ENCODE measurements at places on chromosomes 2 and 18.

DNA sequence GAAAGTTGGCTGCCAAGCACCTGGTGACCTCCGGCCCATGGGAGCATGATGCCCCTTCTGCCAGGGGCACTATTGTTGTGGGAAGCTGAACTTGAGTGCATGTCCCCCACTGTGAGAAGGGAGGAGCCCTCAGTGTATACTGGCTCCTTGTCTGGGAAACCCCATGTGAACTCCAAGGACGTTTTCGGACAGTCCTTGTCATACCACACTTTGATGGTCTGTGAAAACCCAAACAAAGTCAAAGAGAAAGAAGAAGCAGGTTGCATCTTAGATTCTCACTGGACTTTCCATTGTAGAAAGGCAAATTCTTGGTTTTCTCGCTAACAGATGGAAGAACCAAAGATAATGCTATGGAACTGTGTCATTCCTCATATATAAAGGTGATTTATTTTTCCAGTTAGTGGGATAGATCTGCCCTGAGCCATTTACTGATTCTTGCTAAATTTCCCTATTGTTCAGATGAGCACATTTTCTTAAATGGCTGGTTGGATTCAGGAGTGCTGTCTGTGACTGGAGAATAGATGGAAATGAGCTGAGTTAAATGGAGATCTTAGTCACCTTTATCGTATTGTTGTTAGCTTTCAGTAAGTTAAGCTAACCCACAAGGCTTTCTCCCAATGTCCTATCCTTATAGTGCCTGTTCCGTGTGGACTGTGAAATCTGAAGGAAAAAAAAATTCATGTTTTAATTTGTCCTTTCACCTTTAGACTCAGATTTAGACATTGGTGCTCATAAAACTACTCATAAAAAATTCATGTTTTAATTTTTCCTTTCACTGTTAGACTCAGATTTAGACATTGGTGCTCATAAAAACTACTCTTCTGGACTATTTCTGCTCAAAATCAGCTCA lies 166.6 kb downstream of the ACTR3 start:
- no peak for DNase-seq

DNA sequence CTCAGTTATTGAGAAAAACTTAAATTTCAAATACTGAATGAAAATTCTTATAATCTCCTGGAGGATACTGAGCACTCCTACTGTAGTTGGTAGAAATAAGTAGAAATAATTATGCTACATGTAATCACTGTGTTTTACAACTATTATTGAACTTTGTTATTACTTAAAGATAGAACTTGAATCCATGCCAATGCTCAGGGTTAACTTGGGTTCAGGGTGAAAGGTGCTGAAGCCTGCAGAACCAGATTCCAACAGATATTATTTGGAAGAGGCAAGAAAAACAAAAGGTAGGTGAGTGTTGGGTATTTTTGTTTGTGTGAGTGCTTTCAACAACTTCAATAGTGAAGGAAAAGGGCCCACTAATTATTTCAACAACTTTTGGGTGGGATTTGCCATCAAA lies 10.4 kb downstream of the IDH1 start:
- DNase-seq = no peak

GRCh38 chr2:189147989-189148388 lies 31.6 kb downstream of the COL5A2 start:
- no peak for DNase-seq

- DNase-seq = no peak
Observed at GRCh38 chr2:231883468-231883881, 42.7 kb downstream of the NPPC start.

DNA sequence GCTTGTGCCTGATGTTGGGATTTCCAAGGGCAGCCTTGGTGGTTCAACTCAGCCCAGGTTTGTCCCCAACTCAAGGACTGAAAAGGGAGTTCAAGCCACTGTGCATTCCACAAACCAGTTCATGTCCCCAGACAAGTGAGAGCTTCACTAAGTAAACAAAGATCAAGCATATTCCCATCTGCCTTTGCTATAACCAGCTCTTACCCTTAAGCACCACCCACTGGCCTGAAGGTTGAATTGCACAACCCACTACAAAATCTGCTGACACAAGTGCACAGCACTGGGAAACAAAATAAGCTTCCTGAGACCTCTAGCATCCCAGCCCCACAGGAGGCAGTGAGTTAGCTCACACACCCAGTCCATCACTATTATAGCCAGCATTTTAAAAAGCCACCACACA lies 516.7 kb downstream of the NR4A2 start:
- DNase-seq = no peak

- no peak for DNase-seq
Observed at GRCh38 chr18:32264401-32264800, 74.6 kb downstream of the MEP1B start.

DNA sequence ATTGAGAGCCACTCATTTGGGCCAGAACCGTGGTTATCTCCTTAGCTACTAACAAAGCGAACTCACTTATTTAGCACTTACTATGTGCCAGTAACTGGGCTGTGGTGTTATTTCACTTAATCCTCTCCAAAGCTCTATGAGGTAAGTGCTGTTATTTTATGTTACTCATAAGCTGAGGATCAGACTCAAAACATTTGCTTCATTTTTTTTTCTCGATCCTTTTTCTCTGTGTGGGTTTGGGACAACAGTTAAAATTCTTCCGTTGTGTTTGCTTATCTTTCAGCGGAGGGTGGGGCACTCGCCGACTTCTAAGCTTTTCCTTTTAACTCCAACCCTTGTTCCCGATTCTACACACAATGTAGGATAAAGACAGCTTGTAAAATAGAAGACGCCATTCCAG lies 52.8 kb downstream of the TMEM178A start:
- DNase-seq = no peak

DNA sequence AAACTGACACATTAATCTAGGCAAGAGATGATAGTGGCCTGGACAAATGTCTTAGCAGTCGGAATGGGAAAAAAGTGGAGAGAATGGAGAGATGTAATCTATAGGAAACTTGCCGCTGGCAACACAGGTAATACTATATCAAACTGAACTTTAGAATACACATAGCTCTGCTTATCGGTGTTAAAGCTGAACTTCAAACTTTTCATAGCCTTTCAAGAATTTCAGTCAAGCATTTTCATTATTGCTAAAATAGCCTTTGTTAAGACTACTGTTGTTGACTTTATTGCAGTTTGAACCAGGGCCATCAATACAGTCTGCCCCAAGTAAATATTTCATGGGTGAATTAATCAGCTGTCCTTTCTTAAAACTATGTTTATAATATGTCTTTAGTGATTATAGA lies 12.9 kb upstream of the CHST9 start:
- no peak for DNase-seq

GRCh38 chr2:18276583-18277075 lies 283.8 kb downstream of the RDH14 start:
- DNase-seq = no peak

DNA sequence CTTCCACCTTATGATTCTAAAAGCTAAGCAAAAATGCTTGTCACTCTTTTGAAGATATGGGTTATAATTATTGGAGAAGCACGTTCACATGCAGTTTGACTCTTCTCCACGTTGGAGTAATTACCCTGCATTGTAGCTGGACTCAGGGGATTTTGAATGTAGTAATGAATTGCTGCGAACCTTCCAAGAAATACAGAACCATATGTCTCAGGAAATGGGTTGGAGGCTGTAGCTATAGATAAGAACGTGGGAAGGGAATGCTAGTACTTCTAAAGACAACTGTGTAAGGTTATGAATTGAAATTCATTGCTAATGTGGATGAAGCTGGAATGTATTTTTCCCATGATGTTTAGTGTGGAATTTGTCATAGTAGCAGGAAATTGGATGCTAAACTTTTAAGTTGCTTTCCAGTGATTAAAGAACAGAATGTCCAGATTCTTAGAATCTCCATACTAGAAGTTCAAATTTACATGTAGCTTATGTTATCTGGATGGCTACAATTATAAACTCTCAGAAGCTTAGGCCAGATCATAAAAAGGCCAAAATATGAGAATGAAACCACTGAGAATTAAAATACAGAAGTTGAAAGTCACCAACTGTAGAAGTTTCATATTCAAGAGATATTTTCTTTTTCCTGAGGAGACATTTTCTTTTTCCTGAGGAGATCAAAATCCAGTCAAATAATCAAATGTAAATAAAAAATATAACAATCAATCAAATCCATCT lies 27.3 kb upstream of the SPOPL start:
- DNase-seq = no peak

GRCh38 chr2:60091266-60091665 lies 462.2 kb downstream of the BCL11A start:
- DNase-seq = no peak

GRCh38 chr2:115549611-115550130 lies 1107.2 kb downstream of the DPP10 start:
- no peak for DNase-seq

- no peak for DNase-seq
Observed at GRCh38 chr2:218823196-218823855, 8.3 kb downstream of the PRKAG3 start.

GRCh38 chr18:58727776-58728500 lies 56.7 kb downstream of the MALT1 start:
- DNase-seq = no peak

GRCh38 chr18:39039813-39040212 lies 1474.2 kb upstream of the CELF4 start:
- no peak for DNase-seq

DNA sequence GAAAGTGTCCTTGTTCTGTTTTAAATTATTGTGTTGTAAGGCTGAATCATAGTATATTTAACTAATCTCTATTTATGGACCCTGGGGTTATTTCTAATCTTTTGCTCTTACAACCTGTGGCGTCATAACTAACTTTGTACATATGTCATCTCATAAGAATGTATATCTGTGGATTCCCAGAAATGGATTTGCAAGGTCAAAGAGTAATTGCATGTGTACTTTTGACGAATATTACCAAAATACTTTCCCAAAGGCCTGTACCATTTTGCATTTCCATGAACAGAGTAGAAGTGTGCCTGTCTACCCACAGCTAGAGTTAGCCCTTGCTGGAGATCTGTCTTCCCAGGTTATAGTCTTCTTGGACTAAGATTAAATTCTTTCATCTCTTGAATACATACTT lies 42.8 kb downstream of the SEMA4F start:
- DNase-seq = no peak
